ENCODE measurements at places on chromosomes 13 and 19.

GRCh38 chr19:48705431-48705830 is 9.7 kb downstream of the FUT2 start:
- no peak for DNase-seq

- no peak for DNase-seq
Observed at GRCh38 chr13:24064371-24064770, 96.1 kb upstream of the SPATA13 start.

- DNase-seq, result no peak
Observed at GRCh38 chr19:31254180-31254551, 95.1 kb downstream of the TSHZ3 start.

- no peak for DNase-seq
Observed at GRCh38 chr19:29428071-29428470, 97.7 kb upstream of the VSTM2B start.

GRCh38 chr19:4495471-4495870 is 22.8 kb downstream of the PLIN4 start:
- DNase-seq, result no peak

GRCh38 chr19:32464279-32464678 is 58.7 kb downstream of the DPY19L3 start:
- no peak for DNase-seq

GRCh38 chr19:18385675-18386542 is at the start of gene GDF15:
Gene GDF15, plus strand, starts transcription at chr19:18386158. Its CDS starts 32 bp downstream, at chr19:18386190.
- peak; percentile 37 for DNase-seq

Data from endothelial cell (in vitro differentiated cells).